ENCODE measurements at places on chromosomes 6 and 20. TPM values are rescaled to one million over a fixed set of nuclear protein-coding genes. Genes with fewer than 3 reads are reported as not detected.

Gene LY6G6F
- not detected for polyA plus RNA-seq

Gene BFSP1
- polyA plus RNA-seq: 2.1 TPM

Gene SPDEF
- polyA plus RNA-seq: not detected

Gene GNAS-AS1
- 0.37 TPM for polyA plus RNA-seq

Gene E2F1
- 0.90 TPM for polyA plus RNA-seq

GRCh38 chr6:151452750-151453427 is 963 bp upstream of the RMND1 start:
- DNase-seq: peak; percentile 54

DNA sequence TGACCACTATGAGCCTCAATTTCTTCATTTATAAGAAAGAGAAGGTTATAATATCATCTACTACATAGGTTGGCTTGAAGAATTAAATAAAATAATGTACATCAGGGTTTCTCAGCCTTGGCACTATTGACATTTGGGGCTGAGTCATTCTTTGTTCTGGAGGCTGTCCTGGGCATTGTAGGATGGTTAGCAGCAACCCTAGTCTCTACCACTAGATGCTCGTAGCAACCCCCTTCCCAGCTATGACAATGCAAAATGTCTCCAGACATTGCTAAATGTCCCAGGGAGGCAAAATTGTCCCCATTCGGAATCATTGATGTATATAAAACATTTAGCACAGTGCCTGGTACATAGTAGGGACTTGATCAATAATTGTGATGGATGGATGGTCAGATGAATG is 152.1 kb downstream of the KHDC1L start:
- no peak for DNase-seq

GRCh38 chr6:37171201-37171969 is 1.4 kb downstream of the PIM1 start:
- peak; percentile 37 for DNase-seq

DNA sequence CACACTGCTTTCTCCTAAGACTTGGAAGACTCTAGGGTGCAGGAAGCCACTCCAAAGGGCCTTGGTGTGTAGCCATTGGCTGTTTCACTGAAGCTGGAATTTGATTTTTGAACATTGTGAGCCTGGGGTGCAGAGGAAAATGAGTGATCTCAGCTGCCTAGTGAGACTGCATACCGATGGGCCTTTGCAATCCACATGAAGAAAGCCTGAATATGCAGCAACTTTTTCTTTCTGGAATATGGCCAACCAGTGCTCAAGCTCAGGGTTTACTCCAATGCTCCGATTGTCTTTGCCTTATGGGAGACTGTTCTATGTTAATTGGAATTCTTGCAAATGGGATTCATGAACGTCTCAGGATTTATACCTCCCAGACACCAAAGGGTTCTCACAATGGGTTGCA is 242.6 kb downstream of the DOK5 start:
- no peak for DNase-seq

- peak; percentile 52 for DNase-seq
These were observed 127.6 kb upstream of the AKAP12 start for GRCh38 chr6:151112130-151112529.

DNA sequence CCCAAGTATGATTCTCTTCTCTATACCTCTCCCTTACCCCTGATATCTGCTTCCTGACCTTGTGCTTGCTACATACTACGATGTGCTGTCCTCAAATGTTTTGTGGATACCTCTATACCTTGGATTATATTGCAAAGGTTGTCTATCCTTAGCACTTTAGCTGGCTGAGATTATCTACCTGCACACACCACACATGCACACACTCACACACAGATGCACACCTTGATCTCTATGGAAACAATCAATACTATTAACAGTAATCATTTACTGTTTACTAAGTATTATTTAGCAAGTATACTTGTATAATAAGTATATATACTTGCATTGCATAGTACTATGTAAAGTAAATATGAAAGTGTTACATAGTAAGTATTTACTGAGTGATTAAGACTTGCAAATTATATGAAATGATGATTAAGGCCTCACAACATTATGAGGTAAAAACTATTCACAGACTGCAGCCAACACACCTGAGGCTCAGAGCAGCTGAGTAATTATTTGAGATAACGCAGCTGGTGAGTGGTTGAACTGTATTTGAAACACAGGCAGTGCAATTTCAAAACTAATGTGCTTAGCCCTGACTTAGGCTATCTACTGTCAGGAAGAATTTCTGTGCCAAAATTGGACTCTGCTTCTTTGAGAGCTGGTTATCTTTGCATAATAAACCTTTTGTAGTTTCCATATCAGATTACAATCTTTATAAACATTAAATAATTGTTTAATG is 699.9 kb downstream of the FRK start:
- no peak for DNase-seq

- DNase-seq: no peak
These were observed 13.7 kb downstream of the FOXP4 start for GRCh38 chr6:41559655-41560427.

- DNase-seq: peak; percentile 89
These were observed 701.8 kb upstream of the FLRT3 start for GRCh38 chr20:15039088-15039752.

DNA sequence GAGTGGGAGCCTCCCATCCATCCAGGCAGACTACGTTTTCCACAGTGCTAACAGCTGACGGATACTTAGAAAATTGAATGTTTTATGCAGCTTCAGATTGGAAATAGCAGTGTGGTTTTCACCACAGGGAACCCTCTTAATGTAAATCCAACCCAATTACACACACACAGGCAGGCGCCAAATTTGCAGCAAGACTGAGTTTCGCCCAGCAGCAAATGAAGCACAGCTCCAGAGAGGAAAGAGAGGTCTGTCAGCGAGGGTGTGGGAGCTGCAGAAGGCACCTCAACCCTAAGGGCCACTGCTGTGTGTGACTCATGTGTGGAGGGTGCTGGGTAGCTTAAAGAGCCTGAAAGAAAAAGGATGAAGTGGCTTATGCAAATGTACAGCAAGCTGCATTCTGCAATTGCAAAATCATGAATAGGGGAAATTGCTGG is 365.7 kb downstream of the MAFB start:
- no peak for DNase-seq

DNA sequence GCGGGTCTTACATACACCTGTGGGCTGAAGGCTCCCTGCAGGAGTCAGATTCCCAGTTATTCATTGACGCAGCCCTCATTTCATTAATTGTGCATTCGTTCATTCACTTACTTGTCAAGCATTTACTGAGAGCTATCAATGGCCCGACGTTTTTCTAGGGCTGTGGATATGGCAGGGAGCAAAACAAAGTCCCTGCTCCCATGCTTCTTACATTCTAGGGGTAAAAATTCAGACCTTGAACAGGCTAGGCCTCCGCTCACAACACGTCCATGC is 369 bp upstream of the NSFL1C start:
- no peak for DNase-seq
